Fibroblast of skin of scalp (primary cell): ENCODE measurements at places on chromosomes 1 and 21.

DNA sequence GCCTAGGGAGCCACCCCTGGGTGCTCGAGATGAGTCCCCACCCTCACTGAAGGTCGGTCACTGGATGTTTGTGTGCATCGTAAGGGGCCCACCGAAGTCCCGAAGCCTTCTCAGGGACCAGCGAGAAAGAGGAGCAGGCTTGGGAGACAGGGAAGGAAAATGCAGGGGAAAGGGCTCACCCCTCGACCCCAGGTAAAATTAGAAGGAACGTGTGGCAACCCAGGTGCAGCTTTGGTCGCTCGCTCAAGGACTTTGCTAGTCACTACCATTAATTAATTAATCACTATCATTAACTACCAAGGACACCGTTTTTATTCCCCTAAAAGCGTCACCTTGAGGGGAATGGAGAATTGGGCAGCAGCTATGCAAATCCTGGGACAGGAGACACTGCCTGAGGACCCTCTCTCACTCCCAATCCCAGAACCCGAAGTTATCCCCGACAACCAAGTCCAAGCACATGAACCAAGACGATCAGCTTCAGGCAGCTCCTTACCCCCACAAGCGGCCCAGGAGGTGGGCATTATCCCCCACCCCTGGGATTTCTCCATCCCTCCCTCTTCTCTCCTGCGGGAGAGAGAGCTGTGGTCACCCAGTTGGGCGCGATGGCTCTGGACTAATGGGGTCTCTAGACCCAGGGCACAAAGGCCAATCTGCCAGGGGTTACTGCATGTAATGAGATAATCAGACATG lies 4.2 kb upstream of the SIM2 start:
- DNase-seq, result no peak

GRCh38 chr1:16224472-16224871 lies 12.0 kb upstream of the ARHGEF19 start:
- no peak for DNase-seq

DNA sequence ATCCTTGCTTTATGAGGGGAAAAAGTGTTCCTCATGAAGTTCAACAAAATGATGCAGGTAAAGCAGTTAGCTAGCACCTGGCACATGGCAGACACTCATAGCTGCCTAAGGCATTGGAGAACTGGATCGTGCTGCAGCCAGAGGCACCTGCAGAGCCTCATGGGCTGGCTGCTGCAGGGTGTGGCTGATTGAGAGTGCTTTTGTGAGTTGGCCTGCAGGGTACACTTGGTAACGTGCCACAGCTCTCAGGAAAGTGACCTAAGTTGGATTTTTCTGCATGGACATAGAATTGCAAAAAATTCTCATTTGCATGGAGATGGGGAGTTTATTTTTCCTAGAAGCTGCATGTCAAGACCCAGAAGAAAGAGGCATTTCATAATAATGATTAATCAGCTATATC lies 31.6 kb upstream of the IL20 start:
- DNase-seq, result no peak

DNA sequence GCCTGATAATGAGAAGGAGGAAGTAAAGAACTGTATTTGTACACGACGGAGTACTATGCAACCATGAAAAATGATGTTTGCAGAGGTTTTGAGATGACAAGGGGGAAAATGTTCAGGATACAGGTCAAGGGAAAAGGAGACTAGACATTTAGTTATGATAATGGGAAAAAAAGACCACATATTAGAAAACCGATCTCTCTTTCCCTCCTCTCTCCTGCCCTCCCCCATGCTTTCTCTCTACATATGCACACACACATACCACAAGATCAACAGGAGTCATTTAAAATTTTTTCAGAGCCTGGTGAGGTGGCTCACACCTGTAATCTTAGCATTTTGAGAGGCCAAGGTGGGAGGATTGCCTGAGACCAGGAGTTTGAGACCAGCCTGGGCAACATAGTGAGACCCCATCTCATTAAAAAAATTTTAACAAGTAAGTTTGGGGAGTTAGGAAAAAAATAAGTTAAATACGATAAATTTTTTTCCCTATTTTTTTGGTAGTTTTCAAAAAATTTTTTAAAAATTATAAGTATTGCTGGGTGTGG lies 44.5 kb downstream of the ECE1 start:
- no peak for DNase-seq

DNA sequence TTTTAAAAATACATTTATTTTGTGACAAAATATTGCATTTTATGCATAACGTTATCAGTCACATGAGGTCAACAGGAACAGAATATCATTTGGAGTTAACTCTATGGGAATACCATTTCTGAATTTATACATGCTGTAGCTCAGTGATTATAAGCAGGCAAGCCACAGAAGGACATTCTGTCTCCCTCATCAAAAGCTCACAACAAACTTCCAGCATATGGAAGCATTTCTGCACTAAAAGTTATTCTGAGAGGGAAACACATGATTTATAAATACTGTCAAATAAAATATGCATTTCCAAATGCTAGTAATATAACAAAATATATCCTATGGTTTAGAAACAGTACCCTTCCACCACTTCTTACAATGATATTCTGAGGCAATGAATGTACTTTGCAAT lies 854.1 kb upstream of the B3GALT2 start:
- DNase-seq, result no peak

GRCh38 chr1:18473195-18473815 lies 7.4 kb upstream of the KLHDC7A start:
- no peak for DNase-seq

- no peak for DNase-seq
Observed at GRCh38 chr1:21696931-21697330, 27.8 kb upstream of the RAP1GAP start.

GRCh38 chr1:41362749-41363590 lies 1.7 kb downstream of the FOXO6 start:
- DNase-seq, result no peak

DNA sequence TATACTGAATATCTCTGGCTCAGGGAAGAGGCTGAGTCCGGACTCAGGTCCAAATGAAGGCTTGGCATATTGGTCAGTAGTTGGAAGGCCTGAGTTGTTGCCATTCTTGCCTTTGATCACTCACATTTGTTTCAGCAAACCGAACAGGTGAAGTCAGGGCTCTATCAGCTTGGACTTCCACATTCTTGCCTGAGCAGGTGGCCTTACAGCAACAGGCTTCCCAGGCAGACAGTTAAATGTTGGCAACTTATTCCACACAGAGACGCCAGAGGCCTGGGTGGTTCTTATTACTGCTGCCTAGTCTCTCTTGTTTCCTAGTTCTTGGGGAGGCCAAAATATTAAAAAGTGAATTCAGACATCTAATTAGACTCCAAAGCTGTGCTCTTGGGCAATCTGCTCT lies 36.6 kb downstream of the XCL2 start:
- DNase-seq, result no peak

GRCh38 chr21:45767071-45768006 lies 123.8 kb downstream of the PCBP3 start:
- DNase-seq, result peak; percentile 62

DNA sequence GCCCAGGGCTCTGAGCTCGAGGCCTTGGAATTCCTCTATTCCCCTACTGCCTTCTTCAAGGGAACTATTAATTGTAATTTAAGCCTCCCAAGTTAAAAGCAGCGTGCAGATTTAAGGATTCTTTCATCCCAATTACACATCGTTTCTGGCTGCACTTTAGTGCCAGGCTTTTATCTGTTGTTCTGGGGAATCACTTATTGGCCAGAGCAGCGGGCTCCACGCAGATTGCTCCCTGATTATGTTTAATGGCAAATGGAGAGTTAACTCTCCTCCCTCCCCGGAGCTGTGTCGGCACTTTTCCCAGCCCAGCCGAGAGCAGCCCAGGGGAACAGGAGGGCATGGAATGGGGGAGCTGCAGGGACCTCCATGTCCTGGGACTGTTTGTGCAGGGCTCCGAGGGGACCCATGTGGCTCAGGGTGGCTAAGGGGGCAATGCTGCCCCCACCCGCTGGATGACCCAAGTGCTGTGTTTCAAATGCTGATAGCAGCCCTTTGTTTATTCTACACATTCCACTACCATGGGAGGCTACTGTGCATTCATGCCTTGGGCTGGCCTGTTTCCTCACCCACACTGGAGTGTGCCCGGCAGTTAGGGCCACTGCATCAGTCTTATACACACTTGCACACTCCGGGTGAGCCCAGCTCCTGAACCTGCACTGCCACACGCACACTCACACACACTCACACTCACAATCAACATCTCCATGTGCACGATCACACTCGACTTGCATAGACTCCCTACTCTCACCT lies 93.3 kb upstream of the POU3F1 start:
- DNase-seq, result peak; percentile 24

DNA sequence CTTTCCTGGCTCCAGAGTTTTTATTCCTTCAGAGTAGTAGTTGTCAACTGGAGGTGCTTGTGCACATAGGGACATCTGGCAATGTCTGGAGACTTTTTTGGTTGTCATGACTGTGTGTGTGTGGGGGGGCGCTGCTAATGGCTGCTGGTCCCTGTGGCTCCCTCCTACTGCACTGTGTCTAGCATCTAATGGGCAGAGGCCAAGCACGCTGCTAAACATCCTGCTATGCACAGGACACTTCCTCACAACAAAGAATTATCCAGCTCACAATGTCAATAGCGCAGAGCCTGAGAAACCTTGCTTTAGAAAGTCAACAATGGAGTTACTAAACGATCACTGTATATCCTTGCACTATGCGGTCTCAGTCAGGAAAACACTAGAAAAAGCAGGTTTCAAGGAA lies 19.7 kb upstream of the HMGB4 start:
- no peak for DNase-seq

GRCh38 chr1:159009287-159009686 lies 420 bp upstream of the IFI16 start:
- DNase-seq, result peak; percentile 18

GRCh38 chr1:109255678-109256077 lies 6.3 kb downstream of the CELSR2 start:
- no peak for DNase-seq

DNA sequence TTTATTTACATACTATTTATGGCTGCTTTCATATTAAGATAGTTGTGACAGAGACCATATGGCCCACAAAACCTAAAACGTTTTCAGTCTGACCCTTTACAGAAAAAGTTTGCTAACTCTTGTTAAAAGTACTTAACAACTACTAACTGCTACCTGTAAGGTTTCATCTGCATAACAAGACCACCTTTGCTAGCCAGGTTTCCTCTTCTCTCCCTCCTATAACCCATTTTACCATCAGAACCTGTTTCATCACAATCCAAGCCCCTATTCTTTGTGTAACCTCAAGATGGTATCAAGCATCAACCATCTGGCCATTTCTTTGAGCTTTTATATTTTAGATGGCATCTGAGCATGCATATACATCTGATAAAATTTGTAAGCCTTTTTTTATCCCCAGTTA lies 305.4 kb downstream of the HHIPL2 start:
- no peak for DNase-seq

- DNase-seq, result no peak
Observed at GRCh38 chr1:195908121-195908520, 700.1 kb downstream of the KCNT2 start.

DNA sequence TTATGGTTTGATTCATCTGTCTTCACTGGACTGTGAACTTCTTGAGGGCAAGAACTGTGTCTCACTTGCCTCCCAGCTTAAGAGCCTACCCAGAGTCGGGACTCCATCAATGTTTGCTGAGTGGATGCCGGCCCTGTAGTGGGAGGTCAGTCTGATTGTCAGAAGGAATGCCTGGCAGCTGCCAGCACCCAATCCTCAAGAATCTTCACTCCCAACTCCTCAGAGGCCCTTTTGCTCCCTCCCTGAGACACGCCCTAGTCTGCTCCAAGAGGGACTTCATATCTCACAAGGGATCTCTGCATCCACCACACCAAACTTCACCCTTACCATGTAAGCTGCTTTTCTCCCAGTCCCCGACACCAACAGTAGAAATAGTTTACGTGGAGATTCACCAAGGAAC lies 15.2 kb upstream of the KDM4A start:
- no peak for DNase-seq

- no peak for DNase-seq
Observed at GRCh38 chr1:81974883-81975555, 174.3 kb downstream of the ADGRL2 start.

GRCh38 chr1:202713110-202713509 lies 2.9 kb upstream of the SYT2 start:
- DNase-seq, result no peak

DNA sequence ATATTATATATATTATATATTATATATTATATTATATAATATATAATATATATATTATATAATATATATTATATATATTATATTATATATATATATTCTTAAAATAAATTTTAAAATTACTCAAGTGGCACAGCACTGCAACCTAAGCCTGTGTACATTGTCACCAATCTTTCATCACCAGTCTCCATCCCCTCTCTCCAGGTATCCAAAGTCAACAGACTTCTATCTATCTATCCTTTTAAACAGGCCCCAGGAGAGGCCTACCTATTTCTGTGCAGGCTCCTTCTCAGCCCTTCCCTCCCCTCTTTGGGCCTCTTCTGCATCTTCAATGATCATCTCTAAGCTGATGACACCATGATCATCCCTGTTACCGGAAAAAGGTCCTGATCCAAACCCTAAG lies 111.7 kb downstream of the RHOU start:
- DNase-seq, result no peak

GRCh38 chr1:237112663-237113062 lies 70.7 kb downstream of the RYR2 start:
- DNase-seq, result no peak

DNA sequence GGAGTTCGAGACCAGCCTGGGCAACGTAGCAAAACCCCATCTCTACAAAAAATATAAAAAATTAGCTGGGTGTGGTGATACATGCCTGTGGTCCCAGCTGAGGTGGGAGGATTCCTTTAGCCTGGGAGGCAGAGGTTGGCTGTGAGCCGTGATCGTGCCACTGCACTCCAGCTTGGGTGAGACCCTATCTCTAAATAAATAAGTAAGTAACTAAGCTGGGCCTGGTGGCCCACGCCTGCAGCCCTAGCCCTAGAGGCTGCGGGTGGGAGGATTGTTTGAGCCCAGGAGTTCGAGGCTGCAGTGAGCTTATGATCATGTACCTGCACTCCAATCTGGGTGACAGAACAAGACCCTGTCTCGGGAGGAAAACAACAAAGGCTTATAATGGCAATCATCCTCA lies 4.6 kb downstream of the CLIC4 start:
- no peak for DNase-seq

- peak; percentile 88 for DNase-seq
Observed at GRCh38 chr1:10210841-10211804, 753 bp downstream of the KIF1B start.

DNA sequence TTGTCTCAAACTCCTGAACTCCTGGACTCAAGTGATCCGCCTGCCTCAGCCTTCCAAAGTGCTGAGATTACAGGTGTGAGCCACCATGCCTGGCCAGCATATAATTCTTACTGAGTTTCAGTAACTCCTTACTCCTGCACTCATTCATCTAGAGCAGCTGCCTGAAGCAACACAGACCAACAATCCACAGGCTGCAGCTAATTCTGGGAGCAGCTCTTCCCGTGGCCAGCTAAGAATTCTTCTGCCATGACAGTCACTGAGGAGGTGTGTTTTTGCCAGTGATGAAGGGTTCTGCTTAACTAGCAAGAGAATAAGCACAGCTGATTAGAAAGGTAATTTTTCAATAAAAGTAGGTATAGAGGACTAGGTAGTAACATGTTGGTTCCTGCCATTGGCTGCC lies 5.4 kb downstream of the VTCN1 start:
- DNase-seq, result no peak
